Nucleus accumbens (tissue), 56 donors: ENCODE measurements at places on chromosomes 3 and 15.

DNA sequence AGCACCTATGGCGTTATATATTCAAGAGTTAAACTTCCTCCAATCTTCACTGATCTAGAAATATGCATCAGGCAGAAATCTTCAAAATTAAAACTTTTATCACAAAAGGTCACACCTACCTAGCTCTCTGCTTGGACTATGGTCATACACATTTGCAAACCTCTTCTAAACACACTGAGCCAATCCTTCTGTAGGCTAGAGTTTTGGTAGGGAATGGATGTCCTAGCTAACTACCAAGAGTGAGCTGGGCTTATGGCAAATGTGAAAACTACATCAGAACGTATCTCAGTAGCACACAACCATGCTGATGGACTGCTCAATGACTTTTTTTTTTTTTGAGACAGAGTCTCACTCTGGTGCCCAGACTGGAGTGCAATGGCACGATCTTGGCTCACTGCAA, 29.6 kb downstream of the SETD2 start:
- no peak for DNase-seq

DNA sequence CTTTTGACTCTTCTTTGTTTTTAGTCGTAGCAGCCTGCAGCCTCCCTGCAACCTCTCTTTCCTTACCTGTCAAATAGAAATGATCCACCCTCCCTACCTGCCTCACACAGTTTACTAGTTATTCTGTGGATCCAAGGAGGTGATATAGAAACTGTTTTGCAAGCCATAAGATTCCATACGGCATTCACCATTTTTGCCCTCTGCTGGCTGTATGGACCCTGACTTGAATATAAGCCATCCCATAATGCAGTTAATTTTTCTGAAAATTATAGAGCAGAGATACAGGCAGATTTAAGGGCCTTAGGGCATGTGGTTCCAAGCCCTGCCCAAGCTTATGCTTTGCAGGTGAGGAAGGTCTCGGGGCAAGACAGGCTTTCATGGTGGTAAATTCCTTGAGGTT, 63.8 kb downstream of the CPN2 start:
- no peak for DNase-seq

- no peak for DNase-seq
Measured at GRCh38 chr3:169964176-169964575, 2.4 kb upstream of the SEC62 start.

DNA sequence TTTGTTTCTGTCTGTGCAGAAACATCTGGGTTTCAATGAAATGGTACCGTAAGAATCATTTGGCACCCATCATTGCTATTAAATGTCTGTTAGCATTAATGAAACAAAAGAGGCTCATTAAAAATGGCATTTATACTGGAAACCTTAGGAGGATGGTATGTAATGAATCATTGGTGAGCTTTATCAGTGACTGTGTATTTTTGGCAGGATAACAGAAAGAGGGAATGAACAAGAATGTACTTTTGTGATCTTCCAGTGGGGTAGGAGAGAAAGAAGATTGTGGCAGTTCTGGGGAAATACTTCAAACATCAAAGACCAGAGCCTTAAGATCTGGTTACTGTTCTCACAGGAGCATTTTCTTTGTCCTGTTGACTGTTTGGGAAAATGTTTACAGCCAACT, 4.7 kb upstream of the DCBLD2 start:
- DNase-seq = no peak

- DNase-seq = peak; percentile 47
Measured at GRCh38 chr15:101088788-101089578, 162.9 kb downstream of the CHSY1 start.

DNA sequence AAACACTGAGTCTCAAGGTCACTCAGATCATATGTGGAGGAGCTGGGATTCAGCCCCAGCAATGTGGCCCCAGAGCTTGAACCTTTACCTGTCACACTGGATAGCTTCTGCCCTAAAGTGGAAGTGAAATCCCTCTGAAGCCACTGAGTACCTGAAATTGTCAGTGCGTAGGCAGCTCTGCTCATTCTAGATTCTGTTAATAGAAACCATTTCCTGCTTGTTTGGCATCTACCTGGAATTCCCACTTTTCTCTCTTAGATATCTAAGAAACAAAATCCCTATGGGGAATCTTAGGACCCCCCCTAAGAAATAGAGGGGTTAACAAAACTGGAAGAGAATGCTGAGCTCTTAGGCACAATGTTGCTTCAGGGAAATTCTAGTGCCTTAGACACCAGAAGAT, 29.8 kb downstream of the FBXL22 start:
- DNase-seq = no peak

DNA sequence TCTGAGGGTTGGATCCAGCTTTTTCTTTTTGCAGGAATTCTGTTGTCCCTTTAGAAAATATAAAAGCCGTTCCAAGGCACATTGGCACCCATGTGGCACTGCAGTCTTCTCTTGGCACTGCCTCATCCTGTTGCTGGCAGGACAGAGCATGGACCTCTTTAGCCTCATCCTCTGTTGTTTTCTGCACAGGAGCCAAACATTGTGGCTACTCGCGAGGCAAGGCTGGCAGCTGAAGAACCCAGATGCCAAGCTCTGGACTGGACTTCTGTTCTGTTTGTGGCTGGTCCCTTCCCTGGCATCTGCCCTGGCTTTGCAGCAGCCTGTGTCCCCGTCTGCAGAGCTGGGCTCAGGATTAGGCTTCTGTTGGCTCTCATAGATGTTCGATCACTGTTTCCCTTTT, 224.7 kb upstream of the TBC1D5 start:
- DNase-seq = peak; percentile 73

GRCh38 chr3:187954873-187955586, 198.9 kb upstream of the LPP start:
- no peak for DNase-seq

DNA sequence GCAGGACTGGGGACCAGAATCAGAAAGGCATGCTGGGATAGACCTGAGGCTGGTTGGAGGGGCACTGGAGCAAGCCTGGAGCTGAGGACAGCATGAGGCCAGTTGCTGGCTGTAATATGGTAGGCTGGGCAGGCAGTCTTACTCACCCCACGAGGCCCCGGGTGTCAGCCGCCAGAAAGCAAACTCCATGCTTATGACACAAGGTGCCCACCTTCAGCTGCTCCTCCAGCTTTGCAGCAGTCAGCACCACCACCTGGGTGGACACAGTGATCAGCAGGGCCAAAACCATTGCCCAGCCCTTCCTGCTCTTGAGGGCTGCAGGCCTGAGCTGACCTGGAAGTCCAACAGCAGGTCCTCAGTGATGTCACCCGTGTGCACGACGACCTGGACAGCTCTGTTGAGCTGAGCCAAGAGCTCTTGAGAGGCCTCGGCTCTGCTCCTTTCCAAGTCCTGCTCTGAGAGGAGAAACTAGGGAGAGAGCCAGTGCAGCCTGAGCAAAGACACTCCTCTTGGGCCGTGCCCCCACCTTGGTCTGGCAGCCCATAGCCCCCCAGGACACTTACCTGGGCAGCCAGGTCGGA, 747 bp downstream of the UBA7 start:
- no peak for DNase-seq

DNA sequence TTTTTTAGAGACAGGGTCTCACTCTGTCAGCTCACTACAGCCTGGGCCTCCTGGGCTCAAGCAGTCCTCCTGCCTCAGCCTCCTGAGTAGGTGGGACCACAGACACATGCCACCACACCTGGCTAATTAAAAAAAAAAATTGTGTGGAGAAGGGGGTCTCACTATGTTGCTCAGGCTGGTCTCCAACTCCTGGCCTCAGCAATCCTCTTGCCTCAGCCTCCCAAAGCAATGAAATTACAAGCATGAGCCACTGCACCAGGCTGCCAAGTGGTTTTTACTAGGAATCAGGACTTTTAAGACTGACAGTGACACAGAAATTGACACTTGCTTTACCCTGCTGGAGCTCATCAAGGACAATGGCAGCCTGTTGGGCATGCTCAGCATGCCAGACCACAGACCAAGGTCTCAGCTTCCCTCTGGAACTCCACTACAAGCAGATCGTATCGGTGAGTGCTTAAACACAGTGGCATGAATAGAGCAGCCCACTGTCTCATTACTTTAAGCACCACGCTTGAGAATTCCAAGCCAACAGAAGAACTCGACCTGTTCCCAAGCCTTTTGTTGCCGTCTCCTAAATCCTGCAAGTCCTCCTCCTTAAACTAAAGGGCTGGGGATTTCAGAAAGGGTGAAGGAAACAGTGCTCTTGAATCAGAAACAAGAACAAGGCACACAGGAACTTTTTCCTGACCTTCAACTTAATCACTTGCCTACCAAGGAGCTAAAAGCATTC, 41.4 kb downstream of the EOMES start:
- no peak for DNase-seq

DNA sequence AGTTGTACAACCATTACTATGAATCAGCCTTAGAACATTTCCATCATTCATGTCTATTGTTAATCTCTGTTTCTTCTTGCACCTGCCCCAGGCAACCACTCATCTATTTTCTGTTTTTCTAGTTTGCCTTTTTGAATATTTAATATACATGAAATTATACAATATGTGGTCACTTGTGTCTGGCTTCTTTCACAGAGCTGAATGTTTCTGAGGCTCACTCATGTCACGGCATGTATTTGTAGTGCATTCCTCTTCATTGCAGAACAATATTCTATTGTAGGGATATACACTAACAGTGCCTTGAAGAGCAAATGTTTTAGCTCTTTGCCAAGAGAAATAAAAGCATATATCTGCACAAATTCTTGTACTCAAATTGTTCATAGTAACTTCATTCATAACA, 32.9 kb downstream of the CERS3 start:
- DNase-seq = no peak

GRCh38 chr3:169146179-169146665, 517.3 kb downstream of the MECOM start:
- DNase-seq = no peak

DNA sequence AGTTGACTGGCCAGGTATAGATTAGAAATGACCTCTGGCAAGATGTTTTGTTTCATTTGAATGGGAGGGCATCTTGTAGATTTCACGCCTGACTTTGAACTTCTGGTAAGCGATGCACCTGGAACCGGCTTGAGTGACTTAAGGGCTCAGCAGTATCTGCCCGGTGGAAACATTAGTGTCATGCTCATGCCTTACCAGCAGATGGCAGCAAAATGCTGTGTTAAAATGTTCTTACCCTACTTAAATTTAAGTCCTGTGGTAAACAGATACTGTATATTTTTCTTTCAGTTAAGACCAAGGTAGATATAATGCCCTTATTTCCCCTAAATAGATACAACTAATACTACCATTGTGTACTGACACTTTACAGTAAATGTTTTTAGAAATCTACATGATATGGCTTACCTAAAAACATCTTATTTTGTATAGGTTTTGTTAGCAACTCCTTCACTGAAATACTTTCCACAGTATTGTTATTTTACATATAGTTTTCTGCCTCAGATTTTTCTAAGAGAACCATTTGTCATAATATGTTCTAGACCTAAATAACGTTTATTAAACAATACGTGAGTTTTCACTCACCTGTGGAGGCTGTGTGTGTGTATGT, 25.5 kb downstream of the ASB7 start:
- peak; percentile 23 for DNase-seq

DNA sequence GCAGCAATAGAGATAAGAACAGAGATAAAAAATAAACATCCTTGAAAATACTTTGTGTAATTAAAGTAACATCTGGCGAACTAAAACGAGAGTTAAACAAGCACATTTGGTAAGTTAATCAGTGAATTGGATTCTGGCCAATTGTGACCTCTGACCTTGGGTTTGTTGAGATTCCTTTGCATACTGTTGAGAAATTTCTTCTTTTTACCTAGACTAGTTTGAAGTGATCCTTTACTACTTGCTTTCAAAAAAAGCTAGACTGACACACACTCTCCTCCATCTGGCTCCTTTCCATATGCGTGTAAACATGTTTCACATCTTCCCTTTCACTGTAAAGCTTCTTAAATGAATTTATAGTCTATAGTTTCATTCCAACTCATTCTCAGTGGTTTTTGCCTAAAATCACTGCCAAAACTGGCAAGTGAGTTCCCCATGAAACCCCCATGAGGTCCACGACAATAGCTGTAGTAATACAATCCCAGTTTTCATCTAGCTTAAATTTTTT, 17.3 kb upstream of the GBE1 start:
- no peak for DNase-seq

DNA sequence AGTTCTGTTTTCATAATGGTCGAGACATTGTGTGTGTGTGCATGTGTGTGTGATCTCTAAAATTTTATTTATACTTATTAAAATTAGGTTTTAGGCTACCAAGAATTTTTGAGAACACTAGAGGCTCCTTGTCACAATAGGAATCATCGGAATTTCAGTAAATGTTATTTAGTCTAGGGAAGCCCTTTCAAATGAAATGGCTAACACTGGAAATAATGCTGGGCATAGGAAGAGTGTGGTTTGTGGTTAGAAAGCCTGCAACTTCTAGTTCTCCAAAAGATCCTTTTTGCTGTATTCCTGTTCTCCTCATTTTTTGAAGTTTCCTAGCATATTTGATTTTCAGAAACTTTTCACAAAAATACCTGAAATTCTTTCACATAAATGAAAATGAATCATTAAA, 92.5 kb upstream of the MBNL1 start:
- DNase-seq = no peak

DNA sequence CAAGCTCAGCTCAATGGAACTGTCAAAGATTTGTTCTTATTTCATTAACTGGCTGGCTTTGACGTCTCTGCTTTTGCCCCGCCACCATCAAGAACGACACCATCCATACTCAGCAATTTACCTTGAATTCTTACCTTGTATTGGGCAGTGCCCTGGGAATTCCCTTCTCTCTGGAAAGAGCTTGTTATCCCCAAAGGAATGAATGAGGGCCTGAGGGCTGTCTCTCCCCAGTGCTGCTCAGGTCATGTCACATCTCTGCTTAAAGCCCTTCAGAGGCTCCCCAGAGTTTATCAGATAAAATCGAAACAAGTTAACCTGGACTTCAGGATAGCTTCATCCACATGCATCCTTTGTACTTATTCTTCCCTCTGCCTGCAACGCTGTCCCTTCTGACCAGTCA, 5.9 kb upstream of the WNT5A start:
- no peak for DNase-seq

- no peak for DNase-seq
Measured at GRCh38 chr15:76714950-76715349, 190.2 kb downstream of the SCAPER start.

DNA sequence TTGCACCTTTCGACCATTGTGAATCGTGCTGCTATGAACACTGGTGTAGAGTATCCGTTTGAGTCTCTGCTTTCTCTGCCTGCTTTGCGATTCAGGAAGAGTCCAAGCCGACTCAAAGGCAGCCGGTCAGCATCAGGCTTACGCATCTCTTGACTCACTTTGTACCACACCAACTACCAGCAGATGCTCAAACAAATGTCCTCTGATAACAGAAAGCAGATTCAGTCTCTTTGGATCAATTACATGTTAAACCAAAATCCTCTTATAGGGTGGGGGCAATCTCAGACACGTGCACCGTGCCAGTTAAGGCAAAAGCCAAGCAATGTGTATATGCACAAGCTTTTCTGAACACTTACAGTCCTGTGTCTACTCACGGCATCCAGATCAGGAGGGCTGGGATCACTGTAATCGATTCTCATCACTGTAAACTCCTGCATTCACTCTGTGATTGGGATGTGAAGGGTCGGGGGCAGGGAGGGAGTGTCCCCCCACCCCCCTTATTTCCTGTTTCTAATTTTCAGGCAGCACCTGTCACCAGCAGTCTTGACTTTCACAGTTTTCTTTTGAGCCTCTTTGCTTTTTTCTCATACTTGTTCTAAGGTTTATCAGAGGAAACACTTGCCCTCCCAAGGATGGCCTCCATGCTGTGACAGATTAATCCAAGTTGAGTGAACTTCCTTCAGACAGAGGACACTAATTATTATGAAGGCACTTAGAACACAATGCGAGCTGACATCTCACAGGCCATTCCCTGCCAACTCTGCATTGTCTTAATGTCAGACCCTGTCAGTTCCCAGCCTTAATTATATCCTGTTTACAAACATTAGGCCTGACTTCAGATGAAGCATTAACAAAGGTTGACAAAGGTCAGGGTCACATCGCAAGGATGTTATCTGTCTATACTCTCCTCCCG, 153.5 kb downstream of the MECOM start:
- DNase-seq = no peak
